ENCODE measurements at places on chromosomes 6 and 20. TPM values are rescaled to one million over a fixed set of nuclear protein-coding genes. Genes with fewer than 3 reads are reported as not detected.

DNA sequence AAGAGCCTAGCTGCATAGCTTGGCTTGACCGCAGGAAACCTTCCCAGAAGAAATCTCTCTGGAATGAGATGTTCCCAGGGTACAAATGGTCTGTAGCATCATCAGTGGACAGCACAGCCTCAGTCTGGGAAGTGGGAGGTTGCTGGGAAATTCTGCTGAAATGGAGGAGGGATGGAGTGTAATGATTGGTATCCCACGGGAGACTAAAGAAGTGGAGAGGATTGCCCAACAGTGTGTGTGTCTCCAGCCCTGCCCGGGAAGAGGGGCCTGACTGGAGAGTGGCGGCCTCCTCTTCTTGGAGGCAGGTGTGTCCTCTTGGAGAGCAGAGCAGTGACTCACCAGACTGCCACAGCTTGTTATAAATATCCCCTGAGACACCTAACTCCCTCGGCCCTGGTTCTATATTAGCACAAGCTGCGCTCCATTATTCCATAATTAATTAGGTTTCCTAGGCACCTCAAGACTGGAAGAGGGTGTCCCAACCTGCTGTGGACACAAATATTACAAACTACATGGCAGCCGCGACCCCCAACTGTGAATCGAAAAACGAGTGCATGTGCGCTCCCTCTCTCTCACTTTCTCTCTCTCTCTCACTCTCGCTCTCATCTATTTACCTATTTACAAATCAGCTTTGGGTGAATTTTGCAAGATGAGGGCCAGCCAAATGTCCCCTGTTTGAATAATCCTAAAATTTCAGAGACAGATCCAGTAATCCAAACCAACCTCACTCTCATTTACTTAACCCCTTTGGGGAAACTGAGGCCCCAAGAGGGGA, 68.8 kb downstream of the FGD2 start:
- H3K27ac ChIP-seq: no peak overlapping the region
- no peaks in the 10 kb centered on the region for H3K27me3 ChIP-seq
- no peak for DNase-seq
- H3K4me3 ChIP-seq: no peak overlapping the region

DNA sequence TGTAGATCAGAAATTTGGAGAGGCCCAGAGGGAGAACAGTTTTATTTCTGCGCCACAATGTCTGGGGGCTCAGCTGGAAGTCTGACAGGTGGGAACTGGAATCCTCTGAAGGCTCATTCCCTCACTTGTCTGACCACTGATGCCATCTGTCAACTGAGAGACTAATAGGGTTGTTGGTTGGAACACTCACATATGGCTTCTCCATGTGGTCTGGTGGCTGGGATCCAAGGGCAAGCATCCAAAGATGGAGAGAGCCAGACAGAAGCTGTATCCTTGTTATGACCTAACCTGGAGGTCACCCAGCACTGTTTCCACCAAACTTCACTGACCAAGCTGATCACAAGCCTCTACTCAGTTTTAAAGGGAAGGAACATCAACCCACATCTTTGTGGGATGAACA, 117.9 kb upstream of the AKAP12 start:
- H3K27me3 ChIP-seq: no peaks in the 10 kb centered on the region
- H3K36me3 ChIP-seq: no peaks in the 10 kb centered on the region
- H3K4me1 ChIP-seq: no peaks in the 10 kb centered on the region
- H3K27ac ChIP-seq: no peak overlapping the region
- H3K4me3 ChIP-seq: no peak overlapping the region

GRCh38 chr6:78771586-78771985, 95.8 kb upstream of the IRAK1BP1 start:
- H3K27ac ChIP-seq: no peak overlapping the region
- H3K36me3 ChIP-seq: no peaks in the 10 kb centered on the region
- H3K27me3 ChIP-seq: no peaks in the 10 kb centered on the region
- no peak for DNase-seq
- H3K4me1 ChIP-seq: no peaks in the 10 kb centered on the region

- H3K27me3 ChIP-seq: no peaks in the 10 kb centered on the region
- H3K4me3 ChIP-seq: peak within 1 kb of the TSS; percentile 75
- H3K36me3 ChIP-seq: peaks cover 15% of the 10 kb centered on the region
- DNase-seq: peak; percentile 71
- peaks cover 33% of the 10 kb centered on the region for H3K4me1 ChIP-seq
Measured at GRCh38 chr6:43687437-43688347, at the start of gene MRPS18A. Gene MRPS18A (minus strand): TSS chr6:43687791. CDS start chr6:43687779, 12 bp downstream.

The SLC32A1 gene
- not detected for total RNA-seq

The ADGB gene
- not detected for total RNA-seq

Data from CD4-positive, alpha-beta T cell (primary cell).